ENCODE measurements at places on chromosomes 16 and 17. TPM values are rescaled to one million over a fixed set of nuclear protein-coding genes. Genes with fewer than 3 reads are reported as not detected.

HNF1B gene
- total RNA-seq, result not detected

ELMO3 gene
- total RNA-seq, result 1.3 TPM

CEP112 gene
- 12.3 TPM for total RNA-seq

SPN gene
- total RNA-seq, result not detected

GEMIN4 gene
- total RNA-seq, result 7.9 TPM

TEKT1 gene
- not detected for total RNA-seq

PIGW gene
- total RNA-seq, result 7.9 TPM

ABCA10 gene
- 0.65 TPM for total RNA-seq

CDRT4 gene
- 4.9 TPM for total RNA-seq

MGAT5B gene
- 0.50 TPM for total RNA-seq

KRTAP1-1 gene
- total RNA-seq, result not detected

ZNF205 gene
- total RNA-seq, result 15.6 TPM
